ENCODE measurements at places on chromosomes 1 and 21. TPM values are rescaled to one million over a fixed set of nuclear protein-coding genes. Genes with fewer than 3 reads are reported as not detected.

The SELP gene
- 1.7 TPM for total RNA-seq

The MARK1 gene
- 49.6 TPM for total RNA-seq

The DRAXIN gene
- 0.93 TPM for total RNA-seq

The DISP1 gene
- 71.8 TPM for total RNA-seq

The PROX1 gene
- 4.2 TPM for total RNA-seq

The PGBD5 gene
- total RNA-seq, result 14.3 TPM

The FAAP20 gene
- total RNA-seq, result 72.0 TPM

The DOCK7 gene
- total RNA-seq, result 122 TPM

The PLXNA2 gene
- total RNA-seq, result 4.1 TPM

The CA14 gene
- total RNA-seq, result not detected

The HCRTR1 gene
- total RNA-seq, result 0.19 TPM

DNA sequence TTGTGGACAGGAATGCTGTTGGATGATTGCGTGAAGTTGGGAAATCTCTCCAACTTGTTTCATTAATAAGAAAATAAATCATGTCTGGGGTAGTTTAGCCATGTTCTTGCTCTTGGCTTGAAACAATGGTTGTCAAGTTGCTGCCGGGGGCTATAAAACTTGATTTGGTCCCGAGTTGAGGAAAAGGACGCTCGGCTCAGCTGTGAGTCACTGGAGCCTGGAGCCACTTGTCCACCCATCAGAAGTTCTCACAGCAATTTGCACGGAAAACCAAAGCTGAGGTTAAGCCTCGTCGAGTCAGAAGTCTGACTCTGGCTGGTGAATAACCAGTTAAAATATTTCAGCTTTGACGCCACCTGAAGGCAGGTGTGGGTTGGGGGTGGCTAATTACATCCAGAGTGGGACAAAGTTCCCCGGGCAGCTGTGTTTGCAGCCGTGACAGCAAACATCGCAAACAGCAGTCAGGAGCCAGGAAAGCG is 19.7 kb upstream of the RIPK4 start:
- H3K36me3 ChIP-seq, result no peaks in the 10 kb centered on the region
- H3K4me1 ChIP-seq, result no peaks in the 10 kb centered on the region
- no peak overlapping the region for H3K4me3 ChIP-seq

GRCh38 chr1:227459326-227459841 is 104.0 kb upstream of the ZNF678 start:
- H3K36me3 ChIP-seq, result no peaks in the 10 kb centered on the region
- H3K4me1 ChIP-seq, result no peaks in the 10 kb centered on the region
- no peak for DNase-seq
- no peak overlapping the region for H3K27ac ChIP-seq
- H3K27me3 ChIP-seq, result no peaks in the 10 kb centered on the region

DNA sequence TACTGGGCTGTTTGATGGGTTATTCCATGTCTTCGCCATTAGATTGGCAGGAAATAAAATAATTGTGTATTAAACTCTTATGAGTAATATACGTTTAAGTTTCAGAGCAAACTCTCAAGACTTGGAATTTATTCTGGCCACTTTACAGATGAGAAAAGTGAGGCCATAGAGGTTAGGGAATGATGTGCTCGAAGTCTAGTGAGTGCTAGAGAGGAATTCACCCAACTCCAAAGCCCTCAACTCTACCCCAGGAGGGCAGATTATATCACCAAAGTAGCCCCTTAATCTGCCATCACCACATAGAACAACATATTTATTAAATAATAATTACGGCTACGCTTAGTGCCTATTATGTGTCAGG is 440 bp upstream of the MUL1 start:
- peak overlapping the region; percentile 79 for H3K27ac ChIP-seq
- no peaks in the 10 kb centered on the region for H3K36me3 ChIP-seq
- no peak for DNase-seq
- peaks cover 6% of the 10 kb centered on the region for H3K4me1 ChIP-seq
- peak overlapping the region; percentile 97 for H3K4me3 ChIP-seq

DNA sequence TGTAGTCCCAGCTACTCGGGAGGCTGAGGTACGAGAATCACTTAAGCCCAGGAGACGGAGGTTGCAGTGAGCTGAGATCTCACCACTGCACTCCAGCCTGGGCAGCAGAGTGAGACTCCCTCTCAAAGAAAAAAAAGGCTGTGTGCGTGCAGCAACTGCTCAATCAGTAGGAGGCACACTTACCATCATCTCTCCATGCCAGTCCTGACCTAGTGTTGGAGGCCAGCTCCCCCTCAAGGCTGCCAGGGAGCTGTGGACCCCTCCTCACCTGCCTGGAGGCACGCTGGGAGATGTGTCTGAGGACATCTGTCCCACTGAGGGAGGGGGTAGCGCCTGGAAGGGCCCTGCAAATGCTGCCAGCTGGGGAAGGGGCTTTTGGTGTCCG is 11.9 kb downstream of the RPS6KA1 start:
- H3K27me3 ChIP-seq, result no peaks in the 10 kb centered on the region
- no peaks in the 10 kb centered on the region for H3K36me3 ChIP-seq
- no peak for DNase-seq
- peak overlapping the region; percentile 48 for H3K27ac ChIP-seq
- H3K4me1 ChIP-seq, result peaks cover 14% of the 10 kb centered on the region

DNA sequence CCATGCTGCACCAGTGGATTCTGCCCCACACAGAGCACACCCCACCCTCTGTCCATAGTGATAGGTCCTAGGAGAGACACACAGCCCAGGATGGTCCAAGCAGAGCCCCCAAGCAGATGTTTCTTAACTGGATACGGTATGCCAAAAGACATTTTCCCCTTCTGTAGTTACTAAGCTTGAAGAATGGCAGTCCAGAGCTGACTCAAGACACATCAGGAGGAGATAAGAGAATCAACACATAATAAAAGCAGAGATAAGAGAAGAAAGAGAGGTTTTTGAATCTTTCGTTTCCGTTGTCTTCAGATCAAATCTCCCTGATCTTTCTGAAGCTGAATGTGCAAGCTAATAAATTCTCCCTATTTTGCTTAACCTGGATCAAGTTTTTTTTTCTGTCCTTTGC is 21.8 kb upstream of the CASQ2 start:
- H3K27me3 ChIP-seq, result no peaks in the 10 kb centered on the region
- no peak overlapping the region for H3K4me3 ChIP-seq
- H3K36me3 ChIP-seq, result no peaks in the 10 kb centered on the region

- H3K27ac ChIP-seq, result no peak overlapping the region
- H3K36me3 ChIP-seq, result no peaks in the 10 kb centered on the region
- H3K27me3 ChIP-seq, result no peaks in the 10 kb centered on the region
- no peak overlapping the region for H3K4me3 ChIP-seq
- DNase-seq, result no peak
Measured at GRCh38 chr1:204288021-204288588, 71.6 kb downstream of the PLEKHA6 start.

- no peaks in the 10 kb centered on the region for H3K4me1 ChIP-seq
- no peak overlapping the region for H3K27ac ChIP-seq
- no peak for DNase-seq
- no peak overlapping the region for H3K4me3 ChIP-seq
Measured at GRCh38 chr1:33087677-33088076, 6.7 kb downstream of the AZIN2 start.

DNA sequence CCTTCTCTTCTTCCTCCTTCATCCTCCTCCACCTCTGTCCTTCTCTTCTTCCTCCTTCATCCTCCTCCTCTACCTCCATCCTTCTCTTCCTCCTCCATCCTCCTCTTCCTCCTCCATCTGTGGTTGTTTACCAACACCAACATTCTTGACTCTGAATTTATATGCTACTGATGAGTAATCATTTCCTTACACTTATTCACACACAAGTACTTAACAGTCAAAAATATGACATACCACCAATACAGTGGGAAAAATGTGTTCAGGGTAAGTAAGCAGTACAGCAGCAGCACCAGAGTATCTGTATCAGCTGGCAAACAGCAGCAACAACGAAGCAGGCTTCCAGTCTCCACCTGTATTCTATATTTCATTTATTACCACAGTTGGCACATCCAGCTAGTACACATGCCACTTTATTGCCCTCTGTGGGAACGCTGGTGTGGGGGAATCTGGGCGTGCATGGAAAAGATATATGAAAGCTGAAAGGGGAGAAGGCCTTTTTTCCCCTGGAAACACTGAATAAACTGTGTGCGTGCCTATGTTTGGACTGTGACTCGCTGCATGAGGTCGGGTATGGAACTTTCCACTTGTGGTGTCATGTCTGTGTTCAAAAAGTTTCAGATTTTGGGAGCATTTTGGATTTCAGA is 16.0 kb downstream of the ADSS2 start:
- no peaks in the 10 kb centered on the region for H3K36me3 ChIP-seq
- DNase-seq, result no peak
- no peaks in the 10 kb centered on the region for H3K4me1 ChIP-seq
- H3K27me3 ChIP-seq, result no peaks in the 10 kb centered on the region
- H3K27ac ChIP-seq, result no peak overlapping the region

- no peaks in the 10 kb centered on the region for H3K36me3 ChIP-seq
- no peaks in the 10 kb centered on the region for H3K4me1 ChIP-seq
- no peak overlapping the region for H3K27ac ChIP-seq
- H3K27me3 ChIP-seq, result no peaks in the 10 kb centered on the region
- H3K4me3 ChIP-seq, result no peak overlapping the region
Measured at GRCh38 chr21:32578107-32578691, 7.1 kb downstream of the TCP10L start.

GRCh38 chr1:210551899-210552298 is 223.2 kb downstream of the HHAT start:
- no peak overlapping the region for H3K27ac ChIP-seq
- no peaks in the 10 kb centered on the region for H3K27me3 ChIP-seq
- H3K4me3 ChIP-seq, result no peak overlapping the region
- no peaks in the 10 kb centered on the region for H3K36me3 ChIP-seq
- DNase-seq, result no peak

GRCh38 chr21:15004721-15005370 is 60.0 kb downstream of the NRIP1 start:
- peak overlapping the region; percentile 12 for H3K27ac ChIP-seq
- H3K36me3 ChIP-seq, result no peaks in the 10 kb centered on the region
- DNase-seq, result no peak
- peaks cover 23% of the 10 kb centered on the region for H3K4me1 ChIP-seq
- H3K27me3 ChIP-seq, result no peaks in the 10 kb centered on the region

DNA sequence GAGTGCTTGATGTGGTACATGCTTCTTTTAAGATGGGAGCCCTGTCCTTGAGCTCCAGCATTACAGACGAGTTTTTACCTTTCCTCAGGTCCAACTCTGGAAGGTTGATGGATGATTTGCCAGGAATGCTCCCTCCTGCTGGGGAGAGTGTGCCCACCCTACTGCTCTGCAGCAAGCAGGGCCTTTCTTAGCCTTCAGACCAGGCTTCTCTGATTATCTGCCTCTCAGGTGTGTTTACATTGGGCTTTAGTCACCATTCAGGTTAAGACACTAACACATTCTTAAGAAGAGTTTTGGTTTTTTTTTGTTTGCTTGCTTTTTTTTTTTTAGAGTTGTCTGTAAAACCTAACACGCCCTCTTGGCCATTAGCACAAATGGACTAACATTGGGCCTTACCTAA is 301.8 kb downstream of the KCNT2 start:
- H3K4me1 ChIP-seq, result no peaks in the 10 kb centered on the region
- H3K36me3 ChIP-seq, result no peaks in the 10 kb centered on the region
- no peak overlapping the region for H3K4me3 ChIP-seq
- DNase-seq, result no peak
- H3K27ac ChIP-seq, result no peak overlapping the region

DNA sequence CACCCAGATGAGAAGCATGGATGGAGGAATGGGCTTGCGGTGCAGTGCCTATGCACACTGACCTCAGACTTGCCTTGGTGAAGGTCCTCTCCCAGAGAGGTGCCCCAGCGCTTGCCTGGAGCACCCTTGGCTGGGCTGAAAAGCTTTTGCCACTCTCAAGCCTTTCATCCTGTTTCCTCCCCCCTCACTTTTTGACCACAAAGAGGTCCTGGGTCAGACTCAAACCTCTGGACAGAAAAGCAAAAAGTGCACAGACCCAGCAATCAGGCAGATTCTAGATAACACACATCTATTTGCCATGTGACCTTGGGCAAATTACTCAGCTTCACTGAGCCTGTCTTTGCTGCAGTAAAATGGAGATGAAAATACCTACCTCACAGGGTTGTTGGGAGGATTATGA is 7.3 kb downstream of the TMEM35B start:
- peak overlapping the region; percentile 71 for H3K27ac ChIP-seq
- no peak overlapping the region for H3K4me3 ChIP-seq
- peaks cover 33% of the 10 kb centered on the region for H3K4me1 ChIP-seq
- no peaks in the 10 kb centered on the region for H3K36me3 ChIP-seq

- H3K4me3 ChIP-seq, result no peak overlapping the region
- DNase-seq, result no peak
- H3K27me3 ChIP-seq, result no peaks in the 10 kb centered on the region
- H3K27ac ChIP-seq, result no peak overlapping the region
Measured at GRCh38 chr1:222042120-222042519, 300.2 kb upstream of the DUSP10 start.

GRCh38 chr1:230826166-230826875 is 42.0 kb downstream of the C1orf198 start:
- H3K4me1 ChIP-seq, result peaks cover 12% of the 10 kb centered on the region
- H3K27me3 ChIP-seq, result no peaks in the 10 kb centered on the region
- H3K36me3 ChIP-seq, result no peaks in the 10 kb centered on the region
- DNase-seq, result no peak
- no peak overlapping the region for H3K4me3 ChIP-seq

- H3K4me3 ChIP-seq, result no peak overlapping the region
- no peak for DNase-seq
- no peak overlapping the region for H3K27ac ChIP-seq
- H3K27me3 ChIP-seq, result no peaks in the 10 kb centered on the region
Measured at GRCh38 chr1:204709021-204709420, 23.5 kb upstream of the LRRN2 start.

GRCh38 chr1:184423649-184424048 is 36.8 kb downstream of the C1orf21 start:
- H3K27me3 ChIP-seq, result no peaks in the 10 kb centered on the region
- H3K4me1 ChIP-seq, result no peaks in the 10 kb centered on the region
- no peak for DNase-seq

- no peak overlapping the region for H3K4me3 ChIP-seq
- no peak for DNase-seq
- H3K36me3 ChIP-seq, result no peaks in the 10 kb centered on the region
- no peak overlapping the region for H3K27ac ChIP-seq
Measured at GRCh38 chr1:86714159-86714558, 9.8 kb downstream of the SH3GLB1 start.

- H3K27ac ChIP-seq, result no peak overlapping the region
- H3K4me1 ChIP-seq, result no peaks in the 10 kb centered on the region
- DNase-seq, result peak; percentile 23
- no peaks in the 10 kb centered on the region for H3K36me3 ChIP-seq
Measured at GRCh38 chr21:25512095-25513081, 94.9 kb downstream of the MRPL39 start.

DNA sequence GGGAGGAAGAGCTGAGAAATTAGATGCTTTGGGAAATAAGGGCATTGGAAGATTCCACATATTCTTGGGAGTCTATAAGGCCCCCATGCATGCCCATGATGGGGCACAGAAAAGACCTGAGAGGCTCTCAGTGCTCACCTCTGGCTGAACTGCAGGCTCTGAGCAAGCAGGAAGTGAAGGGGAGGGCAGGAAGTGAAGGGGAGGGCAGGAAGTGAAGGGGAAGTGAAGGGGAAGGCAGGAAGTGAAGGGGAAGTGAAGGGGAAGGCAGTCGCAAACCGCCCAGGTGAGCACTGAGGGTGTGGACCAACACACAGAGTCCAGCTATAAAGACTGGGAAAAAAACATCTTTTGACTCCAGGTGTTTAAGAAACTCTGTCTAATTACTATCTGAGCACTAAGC is 3.5 kb downstream of the KRTAP10-9 start:
- H3K4me1 ChIP-seq, result no peaks in the 10 kb centered on the region
- H3K27me3 ChIP-seq, result no peaks in the 10 kb centered on the region
- no peak overlapping the region for H3K27ac ChIP-seq
- no peak overlapping the region for H3K4me3 ChIP-seq

GRCh38 chr1:31691951-31692350 is 11.9 kb downstream of the COL16A1 start:
- no peaks in the 10 kb centered on the region for H3K27me3 ChIP-seq
- H3K27ac ChIP-seq, result no peak overlapping the region
- no peaks in the 10 kb centered on the region for H3K36me3 ChIP-seq
- no peak for DNase-seq
- no peaks in the 10 kb centered on the region for H3K4me1 ChIP-seq
